ENCODE measurements at places on chromosomes 16 and 17.
A peak's percentile ranks its signal among the peaks of the same experiment; 100 is the strongest.

DNA sequence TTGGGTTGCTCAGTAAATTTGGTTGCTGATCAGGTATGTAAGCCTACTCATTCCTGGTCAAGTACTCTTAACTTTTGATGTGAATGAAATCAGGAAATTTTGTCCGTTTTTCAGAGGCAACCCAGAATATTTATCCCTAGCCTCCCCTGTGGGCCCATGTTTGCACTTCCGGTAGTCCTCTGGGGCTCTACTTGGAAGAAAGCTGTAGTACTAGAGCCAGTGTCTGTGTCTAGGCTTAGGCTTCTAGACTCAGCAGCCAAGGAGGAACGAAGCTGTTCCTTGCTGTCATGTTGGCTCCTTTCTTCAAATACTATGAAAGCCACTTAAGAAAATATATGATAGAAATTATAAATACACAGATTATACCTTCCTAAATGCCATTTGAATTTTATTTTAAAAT lies 21.2 kb downstream of the ESRP2 start:
- no peak for DNase-seq

GRCh38 chr16:78783570-78784079 lies 684.2 kb downstream of the WWOX start:
- no peak for DNase-seq

DNA sequence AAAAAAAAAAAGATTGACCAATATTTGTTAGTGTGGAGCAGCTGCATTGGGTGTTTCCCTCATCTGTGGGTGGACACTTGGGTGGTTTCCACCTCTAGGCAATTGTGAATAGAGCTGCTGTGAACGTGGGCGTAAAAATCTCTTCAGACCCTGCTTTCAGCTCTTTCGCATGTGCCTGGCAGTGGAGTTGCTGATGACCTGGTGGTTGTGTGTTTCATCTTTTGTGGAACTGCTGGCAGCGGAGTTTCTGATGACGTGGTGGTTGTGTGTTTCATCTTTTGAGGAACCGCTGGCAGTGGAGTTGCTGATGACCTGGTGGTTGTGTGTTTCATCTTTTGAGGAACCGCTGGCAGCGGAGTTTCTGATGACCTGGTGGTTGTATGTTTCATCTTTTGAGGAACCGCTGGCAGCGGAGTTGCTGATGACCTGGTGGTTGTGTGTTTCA lies 21.4 kb downstream of the ZC3H18 start:
- DNase-seq = no peak

DNA sequence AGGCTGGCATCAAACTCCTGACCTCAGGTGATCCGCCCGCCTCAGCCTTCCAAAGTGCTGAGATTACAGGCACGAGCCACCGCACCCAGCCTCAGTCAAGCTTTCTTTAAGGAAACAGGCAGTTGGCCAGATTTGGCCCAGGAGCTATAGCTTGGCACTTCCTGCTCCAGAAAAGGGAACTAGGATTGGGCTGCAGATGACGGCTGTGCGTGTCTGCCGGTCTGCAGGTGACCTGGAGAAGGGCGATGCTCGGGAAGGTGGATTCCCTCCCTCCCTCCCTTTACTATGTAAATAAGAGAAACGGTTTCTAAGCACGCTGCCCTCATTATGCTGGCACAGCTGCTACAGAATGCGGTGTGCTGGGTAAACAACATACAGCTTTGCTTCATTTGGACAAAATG lies 215.9 kb downstream of the RPTOR start:
- peak; percentile 81 for DNase-seq

DNA sequence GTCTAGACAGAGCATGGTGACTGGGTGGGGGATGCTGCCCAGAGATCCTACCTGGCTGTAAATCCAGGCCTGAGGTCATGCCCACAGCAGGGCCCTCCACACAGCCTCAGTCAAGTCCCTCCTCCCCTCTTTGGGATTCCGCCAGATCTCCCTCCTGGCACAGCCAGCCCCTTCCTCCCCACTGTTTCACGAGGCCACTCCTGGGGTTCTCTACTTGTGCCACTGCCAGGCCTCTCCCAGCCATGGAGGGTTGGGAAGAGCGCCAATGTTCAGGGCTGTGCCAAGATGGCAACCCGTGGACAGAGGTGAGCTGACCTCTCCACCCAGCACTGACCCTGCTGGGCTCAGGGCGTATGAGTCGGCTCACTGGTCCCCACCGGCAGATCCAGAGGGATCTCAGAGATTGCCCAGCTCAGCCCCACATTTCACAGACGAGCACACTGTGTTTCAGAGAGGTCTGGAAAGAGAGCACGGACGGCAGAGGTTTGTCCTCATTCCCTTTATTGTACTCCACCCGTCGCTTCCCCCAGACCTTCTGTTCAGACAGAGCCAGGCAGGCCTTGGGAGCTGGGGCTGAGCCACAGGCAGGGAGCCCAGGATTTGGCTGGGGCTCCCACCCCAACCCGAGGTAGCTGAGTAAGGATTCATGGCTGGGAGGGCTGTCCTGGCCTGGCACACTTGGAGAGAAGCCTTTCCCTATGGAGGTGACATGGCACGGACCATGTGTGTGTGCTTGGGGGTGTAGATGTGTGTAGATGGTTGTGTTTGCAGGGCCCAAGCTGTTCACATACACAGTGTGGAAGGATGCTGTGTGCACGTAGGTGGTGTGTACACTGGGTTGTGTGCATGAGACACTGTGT lies 3.5 kb upstream of the CAMKK1 start:
- DNase-seq = no peak

- DNase-seq = no peak
Measured at GRCh38 chr16:17211797-17212196, 259.0 kb downstream of the XYLT1 start.

DNA sequence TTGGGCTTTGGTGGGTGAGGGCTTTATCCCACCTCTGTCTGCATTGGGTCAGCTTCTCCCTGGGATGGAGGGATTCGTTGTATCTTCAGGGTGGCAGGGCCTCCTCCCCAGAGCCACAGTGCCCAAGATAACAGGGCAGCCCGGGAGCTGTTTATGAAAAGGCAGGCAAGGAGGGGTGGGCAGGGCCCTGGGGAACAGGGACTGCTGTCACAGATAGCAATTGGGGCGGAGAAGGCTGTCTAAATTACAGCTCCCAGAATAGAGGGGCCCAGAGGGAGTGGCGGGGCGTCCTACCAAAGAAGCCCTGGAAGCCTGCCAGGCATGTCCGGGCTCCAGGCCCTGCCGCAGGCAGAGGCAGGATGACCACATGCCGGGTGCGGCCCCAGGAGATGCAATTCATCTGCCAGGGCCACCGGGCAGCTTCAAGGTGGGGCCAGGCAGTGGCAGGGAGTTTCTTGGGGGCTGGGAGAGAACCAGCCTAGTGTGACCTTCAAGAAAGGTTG lies 18.8 kb upstream of the PHOSPHO1 start:
- DNase-seq = no peak

DNA sequence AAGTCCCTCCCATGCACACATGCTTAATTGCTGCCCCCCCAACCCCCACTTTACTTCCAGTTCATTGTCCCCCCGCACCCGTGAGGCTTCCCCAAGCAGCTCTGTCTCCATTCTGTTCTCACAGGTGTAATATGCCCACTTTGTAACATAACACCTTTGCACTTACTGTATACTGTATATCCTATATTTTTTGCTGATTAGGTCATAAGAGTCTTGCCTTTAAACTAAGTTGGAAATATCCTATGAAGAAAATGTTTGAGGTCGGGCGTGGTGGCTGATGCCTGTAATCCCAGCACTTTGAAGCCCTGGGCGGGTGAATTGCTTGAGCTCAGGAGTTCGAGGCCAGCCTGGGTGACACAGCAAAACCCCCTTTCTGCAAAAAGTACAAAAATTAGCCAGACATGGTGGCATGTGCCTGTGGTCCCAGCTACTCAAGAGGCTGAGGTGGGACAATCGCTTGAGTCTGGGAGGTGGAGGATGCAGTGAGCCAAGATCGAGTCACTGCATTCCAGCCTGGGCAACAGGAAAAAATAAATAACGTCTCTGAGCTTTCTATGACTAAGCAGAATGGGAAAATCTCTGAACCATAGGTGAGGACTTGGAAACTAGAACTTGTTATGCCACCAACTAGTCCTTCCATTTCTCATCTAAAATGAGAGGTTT lies 76.1 kb downstream of the TNRC6C start:
- no peak for DNase-seq

DNA sequence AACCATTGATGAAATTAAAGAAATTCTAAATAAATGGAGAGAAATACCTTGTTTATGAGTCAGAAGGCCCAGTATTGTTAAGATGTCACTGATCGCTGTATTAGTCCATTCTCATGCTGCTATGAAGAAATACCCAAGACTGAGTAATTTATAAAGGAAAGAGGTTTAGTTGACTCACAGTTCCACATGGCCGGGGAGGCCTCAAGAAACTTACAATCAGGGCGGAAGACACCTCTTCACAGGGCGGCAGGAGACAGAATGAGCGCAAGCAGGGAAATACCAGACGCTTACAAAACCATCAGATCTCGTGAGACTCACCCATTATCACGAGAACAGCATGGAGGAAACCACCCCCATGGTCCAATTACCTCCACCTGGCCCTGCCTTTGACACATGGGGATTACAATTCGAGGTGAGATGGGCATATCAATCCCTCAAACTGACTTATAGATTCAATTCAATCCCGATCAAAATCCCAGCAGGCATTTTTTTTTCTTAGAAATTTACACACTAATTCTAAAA lies 157.2 kb downstream of the ENGASE start:
- DNase-seq = no peak

DNA sequence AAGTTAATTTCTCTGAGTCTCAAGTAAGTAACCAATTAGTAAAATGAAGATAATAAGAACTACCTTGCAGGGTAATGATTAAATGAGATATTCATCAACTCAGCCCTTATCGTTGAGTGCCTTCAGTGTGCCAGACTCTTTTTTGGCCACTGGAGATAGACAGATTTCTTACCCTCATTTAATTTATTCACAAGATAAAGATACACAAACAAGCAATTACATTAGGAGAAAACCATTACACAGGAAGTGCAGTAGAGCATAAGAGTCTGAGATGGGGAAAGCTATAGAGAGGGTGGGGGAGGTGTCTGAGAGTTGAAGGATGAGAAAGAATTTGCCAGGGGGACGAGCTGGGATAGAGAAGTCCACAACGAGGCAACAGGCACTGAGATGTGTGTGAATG lies 72.5 kb upstream of the BCAR1 start:
- no peak for DNase-seq

DNA sequence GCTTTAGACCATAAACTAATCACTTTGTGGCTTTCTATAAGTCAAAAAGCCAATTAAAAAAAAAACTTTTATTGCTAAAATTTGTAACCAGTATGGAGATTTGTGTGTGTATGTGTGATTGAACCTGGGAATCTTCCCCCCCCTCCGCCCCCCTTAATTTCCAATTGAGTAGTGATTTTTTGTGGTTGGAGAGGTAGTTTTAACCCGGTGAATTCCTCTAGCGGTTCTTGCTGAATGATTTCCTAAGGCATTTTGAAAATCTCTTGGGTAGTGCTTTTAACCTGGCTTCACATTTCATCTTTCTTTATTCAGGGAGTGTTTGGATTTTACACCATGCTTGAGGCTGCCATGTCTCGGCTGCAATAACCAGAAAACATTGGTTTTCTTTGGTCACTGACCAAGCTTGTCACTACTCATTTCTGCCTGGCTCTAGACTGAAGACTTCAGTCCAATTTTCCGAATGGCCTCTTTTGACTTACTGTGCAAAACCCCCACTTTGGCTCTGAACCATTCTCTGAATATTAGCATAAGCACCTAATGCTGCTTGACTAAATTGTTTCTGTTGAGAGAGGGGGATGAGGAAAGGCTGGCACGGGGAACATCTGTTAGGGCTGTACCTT lies 35.6 kb downstream of the PRKCA start:
- no peak for DNase-seq

GRCh38 chr17:45431531-45432404 lies 902 bp downstream of the ARHGAP27 start:
- DNase-seq = no peak

DNA sequence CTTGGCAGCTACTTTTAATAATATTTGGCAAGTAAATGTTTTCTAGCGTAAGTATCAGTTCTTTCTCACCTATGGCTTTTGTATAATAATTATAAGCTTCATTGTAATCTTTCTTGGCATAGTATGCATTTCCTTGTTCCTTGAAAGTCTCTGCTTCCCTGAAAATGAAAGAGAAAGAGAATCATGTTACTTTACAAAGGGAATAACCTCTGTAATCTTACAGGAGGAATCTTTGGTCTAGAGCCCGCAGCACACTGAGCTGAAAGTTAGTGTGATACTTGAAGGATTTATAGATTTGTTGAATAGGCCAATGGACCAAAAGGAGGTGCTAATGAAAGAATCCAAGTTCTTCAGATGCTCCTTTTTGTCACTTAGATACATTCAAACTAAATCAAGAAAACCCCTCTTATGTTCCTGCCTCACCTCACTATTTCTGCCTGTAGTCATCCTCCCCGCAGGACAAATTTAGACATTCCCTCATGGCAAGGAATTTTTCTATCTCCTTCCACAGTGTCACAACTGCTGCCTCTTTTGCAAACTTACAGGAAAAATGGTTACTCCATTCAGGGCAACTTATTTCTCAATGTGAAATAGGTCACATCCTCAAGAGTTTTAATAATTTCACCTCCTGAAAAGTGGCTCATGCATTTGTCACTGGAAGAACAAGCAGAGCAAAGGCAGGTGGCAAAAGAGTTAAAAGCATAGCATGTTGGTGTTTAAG lies 16.7 kb downstream of the DNAJC7 start:
- DNase-seq = no peak

GRCh38 chr17:10069301-10069700 lies 129.1 kb downstream of the GAS7 start:
- no peak for DNase-seq

DNA sequence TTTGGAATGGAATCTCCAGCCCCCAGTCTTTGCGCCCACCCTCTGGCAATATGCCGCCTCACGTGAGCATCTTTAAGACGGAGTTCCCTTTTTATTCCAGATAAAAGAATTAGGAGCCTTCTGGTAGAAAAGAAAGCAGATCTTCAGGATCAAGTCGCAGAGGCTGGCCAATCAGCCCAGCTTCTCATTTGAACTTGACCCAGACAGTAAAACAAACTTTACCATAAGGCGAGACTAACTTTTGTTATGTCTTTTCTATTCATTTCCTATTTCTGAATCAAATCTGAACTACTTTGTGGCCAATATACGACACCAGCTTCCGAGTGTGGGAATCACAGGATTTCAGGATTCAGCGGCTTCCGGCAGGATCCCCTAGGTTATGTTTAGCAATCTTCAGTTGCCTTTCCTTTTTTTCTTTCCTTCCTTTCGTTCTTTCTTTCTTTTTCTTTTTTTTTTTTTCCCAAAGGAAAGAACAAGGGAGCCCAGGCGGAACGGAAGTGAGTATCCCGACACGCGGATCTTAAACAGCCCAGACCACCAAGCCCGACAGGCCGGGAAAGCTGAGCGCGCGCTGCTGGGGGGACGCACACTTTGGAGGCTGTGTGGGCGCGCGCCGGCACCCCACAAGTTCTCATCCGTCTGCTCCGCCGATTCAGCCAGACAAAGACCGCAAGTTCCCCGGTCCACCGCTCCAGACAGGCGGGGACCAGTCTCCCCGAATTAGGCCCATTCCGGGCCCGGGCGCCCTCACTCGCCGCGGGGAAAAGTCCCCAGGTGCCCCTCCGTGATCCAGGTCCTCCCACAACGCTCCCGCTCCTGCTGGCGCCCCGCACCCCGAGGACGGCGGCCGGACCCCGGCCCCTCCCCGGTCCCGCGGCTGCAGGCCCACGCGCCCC lies 633 bp downstream of the TBC1D16 start:
- DNase-seq = no peak

Data from NCI-H2107 (cell line).